ENCODE measurements at places on chromosomes 6 and 20. TPM values are rescaled to one million over a fixed set of nuclear protein-coding genes. Genes with fewer than 3 reads are reported as not detected.

SAYSD1 gene
- total RNA-seq: 4.8 TPM

ANKRD66 gene
- not detected for total RNA-seq

- H3K27me3 ChIP-seq: peaks cover 40% of the 10 kb centered on the region
- H3K36me3 ChIP-seq: no peaks in the 10 kb centered on the region
- peaks cover 6% of the 10 kb centered on the region for H3K4me1 ChIP-seq
- H3K4me3 ChIP-seq: no peak overlapping the region
Observed at GRCh38 chr20:3235666-3236324, 3.2 kb downstream of the SLC4A11 start.

- H3K4me3 ChIP-seq: no peak overlapping the region
- no peaks in the 10 kb centered on the region for H3K4me1 ChIP-seq
- no peaks in the 10 kb centered on the region for H3K36me3 ChIP-seq
- no peak for DNase-seq
Observed at GRCh38 chr6:51626391-51626790, 461.0 kb downstream of the PKHD1 start.
